ENCODE measurements at places on chromosomes 4 and X. TPM values are rescaled to one million over a fixed set of nuclear protein-coding genes. Genes with fewer than 3 reads are reported as not detected.

ZNF275 gene
- 6.9 TPM for total RNA-seq

SPACA5 gene
- total RNA-seq, result not detected

UGT2A1 gene
- 0.42 TPM for total RNA-seq

TMPRSS11B gene
- total RNA-seq, result not detected

TMPRSS11F gene
- total RNA-seq, result not detected

CFP gene
- 5.5 TPM for total RNA-seq

MAP3K15 gene
- total RNA-seq, result 3.0 TPM

RPL39 gene
- 1,219 TPM for total RNA-seq

SPARCL1 gene
- total RNA-seq, result 0.81 TPM

DNA sequence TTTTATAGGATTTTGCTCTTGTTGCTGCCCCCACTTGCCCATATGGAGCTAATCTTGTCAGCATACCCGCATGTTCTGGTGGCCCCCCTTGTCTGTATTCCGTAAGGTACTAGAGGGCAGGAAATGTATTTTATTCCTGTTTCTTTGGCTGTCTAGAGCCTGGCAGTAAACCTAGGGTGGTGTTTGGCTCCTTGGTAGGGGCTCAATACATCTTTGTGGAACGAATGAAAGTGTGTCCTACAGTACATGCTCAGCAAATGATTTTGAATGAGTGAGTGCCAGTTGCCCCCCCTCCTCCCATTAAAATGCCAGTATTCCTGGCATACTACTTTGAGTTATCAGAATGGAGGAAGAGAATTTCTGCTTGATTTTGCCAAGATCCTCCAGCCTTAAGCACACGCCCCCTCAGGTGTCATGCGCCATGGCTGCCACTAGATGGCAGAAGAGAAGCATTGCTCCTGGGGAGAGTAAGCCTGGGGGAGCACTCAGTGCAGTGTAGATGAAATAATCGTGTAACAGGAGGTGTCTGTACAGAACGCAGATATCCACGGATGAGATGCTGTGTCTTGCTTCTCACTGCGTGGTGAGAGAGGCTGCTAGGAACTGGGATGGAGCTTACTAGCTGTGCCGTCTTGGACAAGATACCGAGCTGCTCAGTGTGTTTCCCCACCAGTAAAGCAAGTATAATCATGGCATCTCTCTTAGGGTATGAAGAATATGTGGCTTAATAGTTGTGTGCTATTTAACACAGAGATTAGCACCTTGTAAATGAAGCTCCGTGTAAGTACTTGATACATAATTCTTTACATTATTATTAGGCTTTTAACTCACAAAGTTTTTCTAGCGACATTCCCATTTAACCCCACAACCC, 17.2 kb upstream of the RNF212 start:
- peak; percentile 75 for DNase-seq

DNA sequence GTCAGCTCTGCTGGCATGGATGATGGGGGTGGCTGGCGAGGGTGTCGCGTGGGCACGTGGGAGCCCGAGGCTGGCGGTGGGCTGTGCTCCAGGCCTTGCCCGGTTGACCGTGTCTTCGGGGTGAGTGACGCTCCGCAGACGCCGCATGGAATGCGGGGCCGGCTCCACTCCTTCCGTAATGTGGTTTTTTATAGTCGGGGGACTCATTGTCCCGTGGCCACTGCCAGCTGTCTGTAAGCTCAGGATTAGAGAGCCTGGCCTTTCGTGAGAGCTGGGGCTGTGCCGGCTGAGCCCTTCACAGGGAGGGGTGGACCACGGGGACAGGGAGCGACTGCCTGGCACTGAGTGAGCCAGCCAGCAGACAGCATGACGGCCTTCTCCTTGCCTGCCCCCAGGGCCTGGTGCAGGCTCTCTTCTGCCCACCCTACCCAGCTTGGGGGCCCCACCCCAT, 20.4 kb downstream of the DOK7 start:
- DNase-seq, result no peak

- no peak for DNase-seq
Measured at GRCh38 chrX:8289523-8289922, 118.5 kb upstream of the VCX2 start.

- no peak for DNase-seq
Measured at GRCh38 chr4:9894644-9895332, 113.4 kb downstream of the DRD5 start.

DNA sequence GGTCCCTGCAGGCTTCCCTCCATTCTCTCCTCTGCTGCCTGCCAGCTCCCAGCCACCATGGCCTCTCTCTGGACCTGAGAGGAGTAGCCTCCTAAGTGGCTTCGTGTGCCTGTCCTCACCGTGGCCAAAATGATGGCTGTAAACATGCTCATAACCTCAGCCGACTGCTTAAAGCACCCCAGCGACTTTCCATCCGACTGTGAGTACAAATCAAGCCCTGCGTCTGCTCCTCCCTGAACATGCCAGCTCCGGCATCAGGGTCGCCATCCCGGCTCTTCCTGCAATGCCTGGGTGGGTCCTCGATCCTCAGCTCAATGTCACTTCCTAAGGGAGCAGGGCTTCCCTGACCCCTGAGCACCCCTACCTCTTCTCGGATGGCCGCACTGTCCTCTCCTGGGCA, 3.3 kb upstream of the SORCS2 start:
- DNase-seq, result peak; percentile 4

GRCh38 chr4:142265536-142265935, 580.6 kb downstream of the INPP4B start:
- DNase-seq, result no peak

- no peak for DNase-seq
Measured at GRCh38 chrX:50372966-50373365, 97.7 kb downstream of the DGKK start.

DNA sequence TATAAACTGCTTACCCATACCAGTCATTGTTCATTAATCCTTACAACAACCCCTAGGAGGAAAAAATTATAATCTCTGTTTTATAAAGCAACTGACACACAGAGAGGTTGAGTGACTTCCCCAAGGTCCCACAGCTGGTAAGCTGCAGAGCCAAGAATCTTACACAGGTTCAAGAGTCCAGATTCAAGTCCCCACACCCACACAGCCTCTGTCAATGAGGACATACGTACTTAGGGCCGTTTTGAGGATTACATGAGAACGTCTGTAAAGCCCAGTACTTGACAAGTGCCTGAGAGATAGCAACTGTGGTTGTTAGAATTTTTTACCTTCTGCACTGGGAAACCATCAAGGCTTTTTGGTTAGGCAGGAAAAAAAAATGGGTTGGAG, 556 bp upstream of the SLC25A43 start:
- no peak for DNase-seq

- DNase-seq, result no peak
Measured at GRCh38 chr4:112642526-112642925, 5.6 kb downstream of the LARP7 start.

- no peak for DNase-seq
Measured at GRCh38 chrX:124829930-124830329, 483.6 kb downstream of the SH2D1A start.

- peak; percentile 72 for DNase-seq
Measured at GRCh38 chrX:72045552-72046277, 86.0 kb downstream of the RTL5 start.

DNA sequence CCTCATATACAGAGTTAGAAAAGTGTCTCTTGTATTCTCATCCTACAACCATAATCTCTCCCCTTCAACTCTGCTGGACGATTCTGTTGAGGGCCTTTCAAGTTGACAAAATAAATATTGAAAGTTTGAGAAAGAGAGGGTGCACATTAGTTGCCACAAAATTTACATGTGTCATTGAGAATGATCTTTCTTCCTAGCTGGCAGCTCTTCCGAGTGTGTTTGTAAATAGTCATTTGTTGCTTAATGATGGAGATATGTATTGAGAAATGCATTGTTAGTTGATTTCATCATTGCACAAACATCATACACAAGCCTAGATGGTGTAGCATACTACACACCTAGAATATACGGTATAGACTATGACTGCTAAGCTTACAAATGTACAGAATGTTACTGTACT, 632.8 kb upstream of the AMOT start:
- DNase-seq, result no peak

DNA sequence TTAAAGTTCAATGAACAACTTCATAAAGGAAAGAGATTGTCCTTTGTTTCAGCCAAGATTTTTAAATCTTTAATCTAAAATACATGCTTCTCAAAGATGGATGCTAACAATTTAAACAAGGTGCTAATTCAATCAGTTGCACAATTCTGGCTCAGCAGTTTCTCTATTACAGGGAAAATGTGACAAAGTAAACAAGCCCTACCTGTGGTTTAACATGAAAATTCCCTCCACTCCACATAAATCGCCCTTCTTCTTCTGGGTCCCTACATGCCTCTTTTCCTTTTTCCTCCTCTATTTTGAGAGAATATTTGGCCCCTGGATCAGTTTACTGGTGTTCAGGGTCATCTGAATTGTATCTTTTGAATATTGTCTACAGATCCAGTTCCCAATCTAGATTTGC, 80.6 kb downstream of the FRYL start:
- no peak for DNase-seq

DNA sequence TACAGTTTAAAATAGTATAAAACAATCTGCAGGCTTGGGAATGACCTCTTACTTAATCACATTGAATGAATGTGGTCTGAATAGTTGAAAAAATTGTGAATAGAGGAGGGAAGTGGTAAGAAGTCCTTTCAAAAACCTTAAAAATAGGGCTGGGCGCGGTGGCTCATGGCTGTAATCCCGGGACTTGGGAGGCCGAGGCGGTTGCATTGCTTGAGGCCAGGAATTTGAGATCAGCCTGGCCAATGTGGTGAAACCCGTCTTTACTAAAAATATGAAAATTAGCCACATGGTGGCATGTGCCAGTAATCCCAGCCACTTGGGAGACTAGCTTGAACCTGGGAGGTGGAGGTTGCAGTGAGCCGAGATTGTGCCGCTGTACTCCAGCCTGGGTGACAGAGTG, 36.5 kb downstream of the HERC3 start:
- no peak for DNase-seq

- no peak for DNase-seq
Measured at GRCh38 chr4:77662396-77662795, 56.8 kb downstream of the CXCL13 start.

- DNase-seq, result peak; percentile 62
Measured at GRCh38 chrX:51336584-51336983, 4.0 kb downstream of the NUDT10 start.

DNA sequence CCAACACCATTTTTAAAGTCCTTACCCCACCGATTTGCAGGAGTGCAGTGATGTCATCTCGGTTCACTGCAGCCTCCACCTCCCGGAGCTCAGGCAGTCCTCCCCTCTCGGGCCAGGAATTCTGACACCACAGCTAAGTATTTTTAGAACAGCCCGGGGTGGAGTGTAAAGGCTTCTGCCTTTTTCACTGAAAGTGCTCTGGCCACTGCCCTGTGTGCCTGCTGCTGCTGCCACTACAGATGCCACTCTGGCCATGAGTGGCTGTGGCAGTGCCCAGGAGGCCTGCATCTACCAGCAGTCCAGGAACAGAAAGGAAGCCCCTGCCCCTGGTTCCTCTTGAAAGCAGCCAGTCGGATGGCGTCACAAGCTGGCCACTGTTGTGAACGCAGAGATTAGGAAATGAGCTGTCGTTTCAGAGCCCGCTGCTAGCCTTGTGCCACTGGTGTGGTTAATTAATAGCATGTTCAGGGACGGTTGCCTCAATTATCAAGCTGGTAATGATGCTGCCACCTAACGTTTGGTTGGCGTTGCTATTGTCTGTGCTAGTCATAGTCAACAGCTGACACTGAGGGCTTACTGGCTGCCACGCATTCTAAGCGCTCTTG, 23.6 kb upstream of the TBC1D14 start:
- peak; percentile 57 for DNase-seq

DNA sequence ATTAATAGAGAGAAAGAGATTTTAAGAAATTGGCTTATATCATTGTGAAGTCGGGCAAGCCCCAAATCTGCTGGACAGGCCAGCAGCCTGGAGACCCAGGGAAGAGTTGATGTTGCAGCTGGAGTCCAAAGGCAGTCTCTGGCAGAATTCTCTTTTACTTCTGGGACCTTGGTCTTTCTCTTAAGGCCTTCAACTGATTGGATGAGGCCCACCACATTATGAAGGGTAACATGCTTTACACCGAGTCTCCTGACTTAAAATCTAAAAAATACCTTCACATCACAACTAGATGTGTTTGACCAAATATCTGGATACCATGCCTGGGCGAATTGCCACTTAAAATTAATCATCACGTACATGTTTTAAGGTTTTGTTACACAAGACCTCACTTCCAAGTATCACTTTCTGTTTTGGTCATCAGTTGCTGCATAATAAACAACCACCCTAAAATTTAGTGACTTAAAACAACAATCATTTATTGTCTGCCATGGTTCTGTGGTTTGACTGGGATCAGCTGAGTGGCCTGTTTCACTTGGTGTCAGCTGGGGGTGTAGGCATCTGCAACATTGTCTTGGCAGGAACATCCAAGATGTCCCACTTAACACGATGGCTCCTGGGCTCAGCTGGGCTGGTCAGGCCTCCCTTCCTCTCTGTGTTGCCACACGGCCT, 3.4 kb downstream of the CD38 start:
- DNase-seq, result no peak

GRCh38 chrX:11580789-11581188, 84.9 kb downstream of the ARHGAP6 start:
- no peak for DNase-seq

GRCh38 chr4:150875367-150875766, 139.7 kb downstream of the LRBA start:
- no peak for DNase-seq

GRCh38 chr4:174119051-174119450, 164.4 kb downstream of the FBXO8 start:
- no peak for DNase-seq

GRCh38 chr4:138577145-138577544, 335.0 kb upstream of the SLC7A11 start:
- no peak for DNase-seq

DNA sequence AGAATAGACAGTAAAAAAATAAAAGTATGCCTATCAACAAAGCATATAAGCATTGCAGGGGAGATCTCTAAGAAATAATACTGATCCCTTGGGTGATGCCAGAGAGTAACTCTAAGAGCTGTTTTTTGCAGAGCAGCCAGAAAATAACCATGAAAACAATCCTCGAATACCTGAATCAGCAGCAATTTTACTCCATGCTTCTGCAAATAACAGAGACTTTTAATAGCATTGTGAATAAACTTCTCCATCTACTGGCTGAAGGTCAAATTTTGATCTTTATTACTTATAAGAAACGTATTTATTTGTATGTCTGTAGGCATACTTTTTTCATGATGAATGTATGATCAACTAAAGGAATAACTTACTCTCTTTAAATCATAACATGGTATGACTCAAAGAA, 334.5 kb downstream of the GALNTL6 start:
- DNase-seq, result no peak

- DNase-seq, result no peak
Measured at GRCh38 chr4:98639523-98639922, 18.9 kb downstream of the TSPAN5 start.

GRCh38 chr4:169039251-169039954, 29.3 kb upstream of the CBR4 start:
- DNase-seq, result no peak

- no peak for DNase-seq
Measured at GRCh38 chr4:112156112-112156511, 10.9 kb downstream of the FAM241A start.

GRCh38 chrX:44223150-44223549, 120.3 kb downstream of the EFHC2 start:
- DNase-seq, result no peak
